Left ventricle myocardium inferior (tissue), 1 donor: ENCODE measurements at places on chromosomes 3 and 15. TPM values are rescaled to one million over a fixed set of nuclear protein-coding genes. Genes with fewer than 3 reads are reported as not detected.

GCNT3 gene
- total RNA-seq = 0.14 TPM

C3orf62 gene
- total RNA-seq = 2.8 TPM

ARPP21 gene
- total RNA-seq = not detected

NKTR gene
- 20.0 TPM for total RNA-seq

CATSPER2 gene
- 1.2 TPM for total RNA-seq

TMEM266 gene
- total RNA-seq = not detected

SOX14 gene
- not detected for total RNA-seq

TEX9 gene
- 0.77 TPM for total RNA-seq

DNA sequence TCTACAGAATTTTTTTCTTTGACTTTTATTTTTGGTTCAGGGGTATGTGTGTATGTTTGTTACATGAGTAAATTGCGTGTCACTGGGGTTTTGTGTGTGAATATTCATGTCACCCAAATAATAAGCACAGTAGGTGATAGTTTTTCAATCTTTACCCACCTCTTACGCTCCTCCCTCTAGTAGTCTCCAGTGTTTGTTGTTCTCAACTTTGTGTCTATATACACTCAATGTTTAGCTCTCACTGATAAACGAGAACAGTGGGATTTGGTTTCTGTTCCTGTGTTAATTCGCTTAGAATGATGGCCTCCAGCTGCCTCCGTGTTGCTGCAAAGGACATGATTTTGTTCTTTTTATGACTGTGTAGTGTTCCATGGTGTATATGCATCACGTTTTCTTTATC lies 54.4 kb downstream of the MEF2A start:
- no peaks in the 10 kb centered on the region for H3K27me3 ChIP-seq
- no peak for DNase-seq
- H3K4me1 ChIP-seq = peaks cover 64% of the 10 kb centered on the region
- H3K27ac ChIP-seq = peak overlapping the region; percentile 7
- H3K4me3 ChIP-seq = no peak overlapping the region

GRCh38 chr15:33913459-33913858 lies 54.8 kb upstream of the CHRM5 start:
- no peak for DNase-seq
- no peak overlapping the region for H3K4me3 ChIP-seq
- H3K36me3 ChIP-seq = no peaks in the 10 kb centered on the region
- H3K27me3 ChIP-seq = no peaks in the 10 kb centered on the region

DNA sequence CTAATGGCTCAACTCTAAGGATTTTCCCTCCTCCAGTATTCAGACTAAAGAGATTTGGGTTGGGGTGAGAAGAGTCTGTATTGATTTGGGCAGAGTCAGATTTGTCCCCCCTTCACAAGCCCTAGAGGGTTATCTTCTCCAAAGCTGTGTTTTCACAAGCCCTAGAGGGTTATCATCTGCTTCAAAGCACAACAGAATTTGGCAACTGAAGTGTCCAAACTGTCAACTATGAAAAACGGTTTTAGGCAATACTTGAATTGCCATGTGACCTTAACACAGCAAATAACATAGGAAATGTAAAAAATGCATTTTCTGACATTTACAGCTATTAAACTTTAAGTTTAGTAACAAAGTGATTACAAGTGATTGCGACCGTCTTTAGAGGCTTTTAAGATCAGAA lies 119.9 kb downstream of the IMPG2 start:
- no peak overlapping the region for H3K4me3 ChIP-seq
- H3K27me3 ChIP-seq = no peaks in the 10 kb centered on the region
- no peak overlapping the region for H3K27ac ChIP-seq
- H3K4me1 ChIP-seq = no peaks in the 10 kb centered on the region

DNA sequence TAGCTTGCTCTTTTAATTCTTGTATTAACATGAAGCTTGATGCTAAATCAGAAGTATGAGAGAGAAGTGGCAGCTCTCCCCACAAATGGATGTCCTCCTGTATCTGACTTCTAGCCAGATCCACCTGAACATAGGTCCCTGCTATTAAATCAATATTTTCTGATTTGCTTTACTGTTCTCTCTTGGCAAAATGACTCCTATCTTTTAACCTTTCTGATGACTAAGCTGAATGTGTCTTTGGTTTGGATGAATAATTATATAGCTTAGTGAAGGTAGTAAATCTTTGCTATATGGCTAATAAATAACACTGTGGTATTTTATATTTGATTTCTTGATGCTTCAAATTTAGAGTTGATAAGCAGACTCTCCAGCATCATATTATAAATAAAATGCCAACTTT lies 28.3 kb upstream of the ARL14 start:
- no peaks in the 10 kb centered on the region for H3K4me1 ChIP-seq
- H3K27ac ChIP-seq = no peak overlapping the region
- H3K4me3 ChIP-seq = no peak overlapping the region
- H3K27me3 ChIP-seq = no peaks in the 10 kb centered on the region
- no peak for DNase-seq

- H3K36me3 ChIP-seq = no peaks in the 10 kb centered on the region
- H3K4me1 ChIP-seq = no peaks in the 10 kb centered on the region
- DNase-seq = no peak
- H3K27me3 ChIP-seq = no peaks in the 10 kb centered on the region
Measured at GRCh38 chr3:294096-294495, 97.5 kb downstream of the CHL1 start.

GRCh38 chr15:73630921-73631362 lies 2.2 kb downstream of the NPTN start:
- peak overlapping the region; percentile 96 for H3K4me3 ChIP-seq
- no peaks in the 10 kb centered on the region for H3K27me3 ChIP-seq
- peaks cover 80% of the 10 kb centered on the region for H3K4me1 ChIP-seq
- DNase-seq = no peak

GRCh38 chr3:186534113-186534669 lies 10.0 kb downstream of the CRYGS start:
- H3K27me3 ChIP-seq = no peaks in the 10 kb centered on the region
- no peak for DNase-seq
- H3K27ac ChIP-seq = no peak overlapping the region
- H3K4me3 ChIP-seq = no peak overlapping the region
- H3K4me1 ChIP-seq = peaks cover 11% of the 10 kb centered on the region
- no peaks in the 10 kb centered on the region for H3K36me3 ChIP-seq

GRCh38 chr3:75192146-75192616 lies 471.9 kb upstream of the FRG2C start:
- no peaks in the 10 kb centered on the region for H3K36me3 ChIP-seq
- peaks cover 42% of the 10 kb centered on the region for H3K27me3 ChIP-seq
- H3K27ac ChIP-seq = no peak overlapping the region
- DNase-seq = no peak
- no peaks in the 10 kb centered on the region for H3K4me1 ChIP-seq

DNA sequence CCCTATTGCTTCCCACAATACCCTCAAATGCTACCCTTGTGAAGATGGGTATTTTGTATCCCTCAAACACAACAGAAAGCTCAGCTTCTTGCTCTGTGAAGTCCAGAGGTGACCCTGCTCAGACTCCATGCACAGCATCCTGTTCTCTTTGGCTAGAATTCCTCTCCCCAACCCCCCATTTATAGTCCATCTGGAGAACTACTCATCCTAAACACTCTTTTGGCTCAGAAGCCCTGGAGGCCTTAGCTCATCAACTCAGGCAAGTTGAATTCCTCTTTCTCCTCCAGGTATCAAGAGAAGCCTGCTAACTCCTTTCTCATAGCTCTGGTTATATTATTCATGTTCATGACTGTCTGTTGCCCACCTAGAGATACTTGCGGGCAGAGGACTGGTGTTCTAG lies 18.3 kb upstream of the GASK1A start:
- H3K36me3 ChIP-seq = no peaks in the 10 kb centered on the region
- H3K27ac ChIP-seq = no peak overlapping the region
- peaks cover 4% of the 10 kb centered on the region for H3K27me3 ChIP-seq
- no peaks in the 10 kb centered on the region for H3K4me1 ChIP-seq
- DNase-seq = no peak

- H3K27me3 ChIP-seq = no peaks in the 10 kb centered on the region
- no peaks in the 10 kb centered on the region for H3K36me3 ChIP-seq
- H3K4me1 ChIP-seq = no peaks in the 10 kb centered on the region
Measured at GRCh38 chr3:18739099-18739433, 313.9 kb upstream of the SATB1 start.

GRCh38 chr3:142945023-142945422 lies 18.5 kb downstream of the PAQR9 start:
- H3K36me3 ChIP-seq = no peaks in the 10 kb centered on the region
- H3K27ac ChIP-seq = no peak overlapping the region
- peaks cover 21% of the 10 kb centered on the region for H3K27me3 ChIP-seq
- peaks cover 6% of the 10 kb centered on the region for H3K4me1 ChIP-seq
- no peak overlapping the region for H3K4me3 ChIP-seq

DNA sequence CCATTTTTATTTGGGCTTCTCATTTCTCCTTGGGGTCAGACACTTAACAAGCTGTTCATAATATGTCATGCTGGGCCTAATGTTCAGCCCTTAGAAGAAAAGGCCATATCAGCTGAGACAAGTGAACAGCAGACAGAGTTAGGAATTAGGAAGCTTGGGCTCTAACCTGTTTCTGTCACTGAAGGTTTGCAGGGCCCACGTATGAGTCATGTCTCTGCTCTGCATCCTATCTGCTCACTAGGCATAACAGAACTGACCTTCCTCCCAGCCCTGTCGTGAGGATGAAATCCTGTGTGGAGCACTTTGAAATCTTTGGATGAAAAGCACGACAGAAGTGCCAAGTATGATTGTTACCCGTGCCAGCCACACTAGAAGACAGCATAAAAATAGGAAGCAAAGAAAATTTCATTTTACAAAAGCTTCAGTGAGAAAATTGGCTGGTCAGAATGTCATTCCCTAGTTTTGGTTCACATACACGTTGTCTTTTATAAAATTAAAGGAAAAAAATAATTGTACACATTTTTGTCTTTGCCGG lies 26.5 kb upstream of the CD47 start:
- no peaks in the 10 kb centered on the region for H3K27me3 ChIP-seq
- DNase-seq = no peak
- H3K27ac ChIP-seq = no peak overlapping the region
- no peaks in the 10 kb centered on the region for H3K36me3 ChIP-seq
- no peak overlapping the region for H3K4me3 ChIP-seq
- no peaks in the 10 kb centered on the region for H3K4me1 ChIP-seq

GRCh38 chr15:39931615-39932014 lies 2.3 kb upstream of the EIF2AK4 start:
- H3K4me1 ChIP-seq = peaks cover 30% of the 10 kb centered on the region
- no peak overlapping the region for H3K27ac ChIP-seq
- H3K4me3 ChIP-seq = no peak overlapping the region

- H3K4me3 ChIP-seq = no peak overlapping the region
- H3K4me1 ChIP-seq = no peaks in the 10 kb centered on the region
- peaks cover 80% of the 10 kb centered on the region for H3K27me3 ChIP-seq
- DNase-seq = no peak
- no peaks in the 10 kb centered on the region for H3K36me3 ChIP-seq
Measured at GRCh38 chr15:69735121-69735520, 282.5 kb downstream of the RPLP1 start.

GRCh38 chr3:37546876-37547275 lies 314.8 kb upstream of the CTDSPL start:
- peaks cover 54% of the 10 kb centered on the region for H3K4me1 ChIP-seq
- no peak overlapping the region for H3K4me3 ChIP-seq
- peaks cover 29% of the 10 kb centered on the region for H3K36me3 ChIP-seq
- H3K27ac ChIP-seq = peak overlapping the region; percentile 57

- H3K4me1 ChIP-seq = peaks cover 46% of the 10 kb centered on the region
- H3K27ac ChIP-seq = no peak overlapping the region
- no peak overlapping the region for H3K4me3 ChIP-seq
Measured at GRCh38 chr3:45931496-45931895, 11.8 kb upstream of the CXCR6 start.

DNA sequence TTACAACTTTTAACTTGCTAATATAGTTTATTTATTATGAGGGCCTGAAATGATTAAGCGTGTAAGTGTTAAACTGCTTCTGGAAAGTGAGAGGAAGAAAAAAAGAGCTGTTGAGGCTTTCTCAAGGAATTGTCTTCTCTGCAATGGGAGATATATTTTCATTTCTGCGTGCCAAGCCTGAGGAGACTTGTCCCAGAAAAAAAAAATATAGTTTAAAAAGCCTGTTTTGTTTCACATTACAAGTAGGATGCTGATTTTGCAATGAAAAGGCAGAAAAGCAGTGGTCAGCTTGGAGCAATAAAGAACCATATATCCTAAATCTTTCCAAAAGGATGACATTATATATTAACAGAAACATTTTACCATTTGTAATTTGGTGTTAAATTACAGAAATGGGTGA lies 115.5 kb downstream of the GMNC start:
- H3K4me1 ChIP-seq = no peaks in the 10 kb centered on the region
- no peak overlapping the region for H3K4me3 ChIP-seq
- no peaks in the 10 kb centered on the region for H3K36me3 ChIP-seq
- no peaks in the 10 kb centered on the region for H3K27me3 ChIP-seq
- DNase-seq = no peak

- peak within 1 kb of the TSS; percentile 82 for H3K4me3 ChIP-seq
- peak within 1 kb of the TSS; percentile 97 for H3K27ac ChIP-seq
- H3K27me3 ChIP-seq = peaks cover 16% of the 10 kb centered on the region
- peaks cover 91% of the 10 kb centered on the region for H3K4me1 ChIP-seq
- H3K36me3 ChIP-seq = no peaks in the 10 kb centered on the region
- DNase-seq = peak; percentile 85
Measured at GRCh38 chr3:129606636-129607390, at the start of gene PLXND1. PLXND1 (minus strand) TSS chr3:129606676; CDS start chr3:129606639, 37 bp downstream.

- no peak overlapping the region for H3K4me3 ChIP-seq
- H3K36me3 ChIP-seq = no peaks in the 10 kb centered on the region
- peaks cover 7% of the 10 kb centered on the region for H3K4me1 ChIP-seq
Measured at GRCh38 chr15:42033214-42033873, 12.5 kb upstream of the PLA2G4E start.

DNA sequence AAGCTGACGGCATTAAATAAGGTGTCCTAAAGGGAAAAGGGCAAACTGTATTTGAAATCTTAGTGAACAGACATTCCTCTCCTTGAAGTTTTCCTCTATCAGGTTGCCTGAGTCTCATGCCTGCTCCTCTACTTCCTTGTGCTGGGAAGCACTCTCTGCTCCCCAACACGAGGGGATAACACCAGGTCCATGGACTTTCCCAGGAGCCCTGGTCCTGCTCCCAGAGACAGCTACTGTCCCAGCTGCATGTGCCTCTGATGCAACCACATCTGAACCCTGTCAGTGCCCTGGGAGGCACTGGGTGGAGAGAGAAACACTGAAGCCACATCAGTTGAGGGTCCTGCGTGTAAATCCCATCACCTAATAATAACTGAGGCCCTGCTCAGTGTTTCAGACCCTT lies 7.4 kb downstream of the TLR9 start:
- no peak for DNase-seq
- peaks cover 70% of the 10 kb centered on the region for H3K4me1 ChIP-seq
- peaks cover 30% of the 10 kb centered on the region for H3K36me3 ChIP-seq
- H3K27me3 ChIP-seq = no peaks in the 10 kb centered on the region
